ENCODE measurements at places on chromosomes 13 and 19. TPM values are rescaled to one million over a fixed set of nuclear protein-coding genes. Genes with fewer than 3 reads are reported as not detected.

DNA sequence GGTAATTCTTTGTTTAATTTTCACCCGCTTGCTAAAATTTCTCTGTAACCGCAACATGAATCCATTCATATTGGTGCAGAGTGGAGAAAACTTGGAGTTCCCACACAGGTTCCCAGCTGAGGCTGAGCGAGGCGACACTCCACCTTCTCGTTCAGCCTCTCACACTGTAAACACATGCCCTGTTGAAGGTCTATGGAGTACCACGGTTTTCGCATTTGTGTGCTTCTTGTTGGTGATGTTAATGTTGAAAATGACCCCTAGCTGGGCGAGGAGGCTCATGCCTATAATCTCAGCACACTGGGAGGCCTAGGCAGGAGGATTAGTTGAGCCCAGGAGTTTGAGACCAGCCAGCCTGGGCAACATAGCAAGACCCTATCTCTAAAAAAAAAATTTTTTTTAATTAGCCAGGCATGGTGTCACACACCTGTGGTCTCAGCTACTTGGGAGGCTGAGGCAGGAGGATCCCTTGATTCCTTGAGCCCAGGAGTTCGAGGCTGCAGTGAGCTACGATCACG lies 67.2 kb downstream of the ARHGEF18 start:
- peak overlapping the region; percentile 52 for H3K27ac ChIP-seq
- peaks cover 16% of the 10 kb centered on the region for H3K36me3 ChIP-seq
- DNase-seq = no peak
- no peaks in the 10 kb centered on the region for H3K27me3 ChIP-seq
- peaks cover 23% of the 10 kb centered on the region for H3K4me1 ChIP-seq

GRCh38 chr19:31952693-31953092 lies 392.7 kb upstream of the ZNF507 start:
- H3K4me1 ChIP-seq = no peaks in the 10 kb centered on the region
- no peaks in the 10 kb centered on the region for H3K27me3 ChIP-seq
- H3K4me3 ChIP-seq = no peak overlapping the region
- H3K36me3 ChIP-seq = no peaks in the 10 kb centered on the region

- H3K4me1 ChIP-seq = no peaks in the 10 kb centered on the region
- no peaks in the 10 kb centered on the region for H3K36me3 ChIP-seq
- no peak overlapping the region for H3K27ac ChIP-seq
- H3K27me3 ChIP-seq = no peaks in the 10 kb centered on the region
- no peak overlapping the region for H3K4me3 ChIP-seq
Observed at GRCh38 chr19:7843521-7843920, 13.5 kb downstream of the EVI5L start.

- H3K4me3 ChIP-seq = no peak overlapping the region
- DNase-seq = no peak
- H3K27me3 ChIP-seq = no peaks in the 10 kb centered on the region
- H3K4me1 ChIP-seq = peaks cover 14% of the 10 kb centered on the region
- H3K27ac ChIP-seq = no peak overlapping the region
Observed at GRCh38 chr19:28554321-28555091, 658.4 kb downstream of the UQCRFS1 start.

GRCh38 chr13:19742643-19743042 lies 40.1 kb downstream of the PSPC1 start:
- H3K27me3 ChIP-seq = no peaks in the 10 kb centered on the region
- no peak overlapping the region for H3K4me3 ChIP-seq
- DNase-seq = no peak
- peaks cover 26% of the 10 kb centered on the region for H3K36me3 ChIP-seq
- H3K4me1 ChIP-seq = peaks cover 12% of the 10 kb centered on the region

- DNase-seq = no peak
- H3K27ac ChIP-seq = no peak overlapping the region
- peaks cover 15% of the 10 kb centered on the region for H3K27me3 ChIP-seq
- H3K4me1 ChIP-seq = no peaks in the 10 kb centered on the region
- no peak overlapping the region for H3K4me3 ChIP-seq
Observed at GRCh38 chr13:97878431-97879375, 74.8 kb upstream of the IPO5 start.

GRCh38 chr13:73702419-73703071 lies 431.7 kb downstream of the KLF12 start:
- peak; percentile 42 for DNase-seq
- H3K4me3 ChIP-seq = peak overlapping the region; percentile 53
- H3K27ac ChIP-seq = peak overlapping the region; percentile 73
- H3K36me3 ChIP-seq = peaks cover 7% of the 10 kb centered on the region

- no peak for DNase-seq
- no peaks in the 10 kb centered on the region for H3K36me3 ChIP-seq
- H3K4me3 ChIP-seq = no peak overlapping the region
- H3K27me3 ChIP-seq = no peaks in the 10 kb centered on the region
- no peak overlapping the region for H3K27ac ChIP-seq
Observed at GRCh38 chr13:33728271-33729037, 89.5 kb upstream of the RFC3 start.

DNA sequence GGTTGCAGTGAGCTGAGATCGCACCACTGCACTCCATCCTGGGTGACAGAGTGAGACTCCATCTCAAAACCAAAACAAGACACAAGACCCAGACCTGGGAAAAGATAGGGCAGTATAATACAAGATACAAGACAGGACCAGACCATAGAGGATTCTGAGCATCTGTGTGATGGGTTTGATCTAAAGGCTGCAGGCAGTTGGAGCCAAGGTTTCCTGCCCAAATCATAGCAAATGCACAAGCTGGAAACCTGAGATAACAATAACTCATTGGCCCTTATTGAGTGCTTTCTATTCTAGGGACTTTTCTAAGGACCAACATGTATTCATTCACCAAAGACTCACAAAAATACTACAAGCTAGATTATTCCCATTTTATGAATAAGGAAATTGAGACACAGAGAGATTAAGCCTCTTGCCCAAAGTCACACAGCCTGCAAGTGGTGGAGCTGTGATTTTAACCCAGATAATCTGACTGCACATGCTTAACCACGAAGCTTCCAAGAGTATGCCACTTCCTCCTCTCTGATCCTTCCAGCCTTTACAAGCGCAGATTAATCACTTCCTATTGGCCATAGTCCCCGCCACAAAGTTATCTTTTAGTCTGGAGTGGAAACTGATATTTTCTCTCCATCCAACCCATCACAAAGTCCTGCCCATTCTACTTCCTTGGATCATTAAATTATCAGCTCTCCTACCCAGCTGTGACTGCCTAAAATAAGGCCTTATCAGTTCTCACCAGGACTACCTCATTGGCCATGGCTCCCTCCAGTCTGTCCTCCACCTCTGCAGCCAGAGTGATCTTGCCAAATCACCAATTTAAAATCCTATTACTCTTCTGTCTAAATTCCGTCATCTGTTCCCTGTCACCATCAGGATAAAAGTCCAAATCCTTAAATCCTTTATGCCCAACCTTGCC lies 147.2 kb downstream of the FLT1 start:
- no peak for DNase-seq
- H3K27ac ChIP-seq = no peak overlapping the region
- no peak overlapping the region for H3K4me3 ChIP-seq
- H3K36me3 ChIP-seq = no peaks in the 10 kb centered on the region

GRCh38 chr19:6527893-6528543 lies 2.8 kb upstream of the TNFSF9 start:
- H3K36me3 ChIP-seq = peaks cover 2% of the 10 kb centered on the region
- H3K4me3 ChIP-seq = no peak overlapping the region
- H3K27me3 ChIP-seq = peaks cover 27% of the 10 kb centered on the region

GRCh38 chr13:58300224-58300623 lies 668.7 kb downstream of the PCDH17 start:
- H3K27ac ChIP-seq = no peak overlapping the region
- no peaks in the 10 kb centered on the region for H3K27me3 ChIP-seq
- H3K4me1 ChIP-seq = no peaks in the 10 kb centered on the region
- no peaks in the 10 kb centered on the region for H3K36me3 ChIP-seq

GRCh38 chr13:59276436-59276835 lies 887.3 kb downstream of the DIAPH3 start:
- no peak for DNase-seq
- H3K4me3 ChIP-seq = no peak overlapping the region
- no peaks in the 10 kb centered on the region for H3K4me1 ChIP-seq
- H3K27me3 ChIP-seq = peaks cover 2% of the 10 kb centered on the region

PCP2 gene
- total RNA-seq = 4.8 TPM

TMEM86B gene
- 6.2 TPM for total RNA-seq

GPR18 gene
- total RNA-seq = 11.6 TPM

FGF22 gene
- not detected for total RNA-seq

CFAP97D2 gene
- total RNA-seq = not detected

B3GNT3 gene
- 0.20 TPM for total RNA-seq

KLF2 gene
- 0.94 TPM for total RNA-seq
